ENCODE measurements at places on chromosomes 2 and 18. TPM values are rescaled to one million over a fixed set of nuclear protein-coding genes. Genes with fewer than 3 reads are reported as not detected.

DNA sequence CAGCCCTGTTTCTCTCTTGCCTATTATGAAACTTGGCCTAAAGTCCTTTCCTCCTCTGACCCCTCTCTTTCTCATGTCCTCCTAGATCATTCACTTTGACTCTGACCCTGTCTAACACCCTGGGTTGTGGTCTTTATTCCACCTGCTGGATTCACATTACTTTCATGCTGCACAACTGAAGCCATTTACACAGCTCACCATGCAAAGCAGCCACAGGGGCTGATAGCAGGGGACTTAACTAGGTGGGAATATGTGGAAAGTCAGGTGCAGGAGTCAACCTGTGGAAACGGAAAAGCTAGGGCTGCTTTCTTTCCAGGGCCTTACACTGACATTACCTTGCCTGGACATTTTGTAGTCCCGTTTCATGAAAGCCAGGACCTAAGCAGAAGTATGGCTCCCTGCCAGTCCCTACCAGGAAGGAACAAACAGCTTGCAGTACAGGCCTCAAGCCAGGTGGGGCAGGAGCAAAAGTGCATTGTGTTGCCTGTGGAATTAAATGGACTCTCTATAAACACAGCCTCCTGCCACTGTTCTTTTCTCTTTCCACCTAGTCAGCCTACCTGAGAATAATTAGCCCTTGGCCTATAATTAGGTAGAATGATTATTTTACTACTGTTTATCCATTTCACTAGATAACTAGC lies 11.8 kb downstream of the MAPRE3 start:
- DNase-seq, result peak; percentile 62

GRCh38 chr2:131039535-131039907 lies 53.7 kb downstream of the FAM168B start:
- DNase-seq, result no peak

RASGRP3 gene
- total RNA-seq, result 22.3 TPM

GDF7 gene
- total RNA-seq, result 16.4 TPM

DNA sequence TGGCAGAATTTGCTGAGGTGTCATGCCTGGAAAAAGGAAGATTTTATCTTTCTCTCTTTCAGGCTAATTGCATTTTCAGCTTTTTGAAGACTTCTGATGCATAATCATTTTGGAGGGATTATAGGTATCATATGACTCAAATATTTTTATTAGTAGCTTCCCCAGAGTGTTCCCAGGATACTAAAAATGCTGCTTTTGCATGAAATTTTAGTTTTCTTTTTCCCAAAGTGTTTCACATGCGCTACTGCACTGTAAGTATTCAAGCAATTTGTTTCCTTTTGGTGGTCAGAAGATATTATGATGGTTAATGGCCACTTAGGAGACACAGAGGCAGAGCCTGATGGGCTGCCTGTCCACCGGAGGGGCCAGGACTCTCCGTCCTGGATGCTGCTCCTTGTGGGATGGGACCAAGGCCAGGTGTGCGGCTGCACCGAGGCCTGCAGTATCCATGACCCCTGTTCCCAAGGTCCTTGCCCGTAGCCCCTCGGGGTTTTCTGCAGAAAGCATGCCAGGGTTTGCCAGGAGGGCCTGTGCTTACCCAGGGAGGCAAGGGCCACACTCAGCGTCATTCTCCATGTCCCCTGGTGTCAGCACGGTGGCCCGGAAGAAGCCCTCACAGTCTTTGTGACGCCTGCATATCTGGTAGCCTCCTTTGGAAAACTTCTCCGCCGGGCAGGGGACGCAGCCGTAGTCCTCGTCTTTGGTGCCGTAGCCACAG lies 60.2 kb downstream of the EDAR start:
- no peak for DNase-seq

GRCh38 chr2:157853211-157853610 lies 22.9 kb downstream of the ACVR1 start:
- no peak for DNase-seq

ANKRD30BL gene
- total RNA-seq, result not detected

C2orf81 gene
- 1.4 TPM for total RNA-seq

- DNase-seq, result no peak
Measured at GRCh38 chr2:40131081-40131704, 320.7 kb downstream of the SLC8A1 start.

DYNAP gene
- total RNA-seq, result not detected

- DNase-seq, result no peak
Measured at GRCh38 chr2:13662055-13662454, 945.3 kb downstream of the TRIB2 start.

DNA sequence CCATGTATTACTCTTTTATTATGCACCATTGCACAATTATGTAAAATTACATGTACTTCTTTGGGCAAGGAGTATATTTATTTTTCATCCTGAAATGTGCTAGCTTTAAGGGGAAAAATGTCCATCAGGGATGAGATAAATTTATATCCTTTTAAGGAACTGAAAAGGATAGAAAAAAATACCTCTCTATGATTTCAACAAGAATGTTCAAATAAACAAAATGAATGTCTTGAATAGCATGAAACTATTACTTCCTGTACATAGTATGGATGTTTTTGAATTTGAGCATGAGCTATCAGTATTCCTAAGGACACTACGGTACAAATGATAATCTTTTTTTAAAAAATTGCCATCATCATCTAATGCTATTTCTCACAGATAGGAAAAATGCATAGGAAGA lies 1611.9 kb upstream of the ZEB2 start:
- no peak for DNase-seq
